Right renal pelvis (tissue), 4 donors: ENCODE measurements at places on chromosomes 2 and 18. TPM values are rescaled to one million over a fixed set of nuclear protein-coding genes. Genes with fewer than 3 reads are reported as not detected.

DNA sequence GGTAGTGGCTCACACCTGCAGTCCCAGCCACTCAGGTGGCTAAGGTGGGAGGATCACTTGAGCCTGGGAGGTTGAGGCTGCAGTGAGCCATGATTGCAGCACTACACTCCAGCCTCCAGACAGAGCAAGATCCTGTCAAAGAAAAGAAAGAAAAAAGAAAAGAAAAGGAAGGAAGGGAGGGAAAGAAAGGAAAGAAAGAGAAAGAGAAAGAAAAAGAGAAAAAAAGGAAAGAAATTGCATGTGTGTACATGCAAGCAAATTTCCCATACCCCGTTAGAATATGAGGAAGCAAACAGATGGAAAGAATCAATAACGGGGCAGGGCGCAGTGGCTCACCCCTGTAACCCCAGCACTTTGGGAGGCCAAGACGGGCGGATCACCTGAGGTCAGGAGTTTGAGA lies 17.9 kb downstream of the TMEM127 start:
- no peak for DNase-seq

DNA sequence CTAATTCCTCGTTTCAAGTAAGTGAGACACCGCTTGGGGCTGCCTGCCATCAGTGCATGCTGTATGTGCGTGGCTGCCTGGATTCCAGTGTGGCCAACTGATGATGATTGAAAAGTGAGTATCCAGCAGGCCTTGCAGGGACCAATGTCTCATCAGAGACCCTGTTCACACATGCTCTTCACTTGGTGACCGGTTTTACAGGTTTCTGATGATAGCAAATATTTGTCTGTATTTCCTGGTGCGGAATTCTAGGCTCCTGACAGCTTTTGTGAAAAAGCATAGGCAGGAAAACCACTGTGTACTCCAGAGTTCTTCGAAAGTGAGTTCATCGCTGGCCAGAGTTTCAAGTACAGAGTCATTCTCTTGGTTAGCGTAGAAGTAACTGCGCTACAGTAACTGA lies 13.8 kb upstream of the YWHAQ start:
- no peak for DNase-seq

ACMSD gene
- 41.7 TPM for polyA plus RNA-seq

- DNase-seq: no peak
Measured at GRCh38 chr2:98458667-98459380, 14.2 kb downstream of the INPP4A start.

GRCh38 chr2:218710334-218710686 lies 325 bp upstream of the TTLL4 start:
- no peak for DNase-seq
